ENCODE measurements at places on chromosomes 5 and 9.

DNA sequence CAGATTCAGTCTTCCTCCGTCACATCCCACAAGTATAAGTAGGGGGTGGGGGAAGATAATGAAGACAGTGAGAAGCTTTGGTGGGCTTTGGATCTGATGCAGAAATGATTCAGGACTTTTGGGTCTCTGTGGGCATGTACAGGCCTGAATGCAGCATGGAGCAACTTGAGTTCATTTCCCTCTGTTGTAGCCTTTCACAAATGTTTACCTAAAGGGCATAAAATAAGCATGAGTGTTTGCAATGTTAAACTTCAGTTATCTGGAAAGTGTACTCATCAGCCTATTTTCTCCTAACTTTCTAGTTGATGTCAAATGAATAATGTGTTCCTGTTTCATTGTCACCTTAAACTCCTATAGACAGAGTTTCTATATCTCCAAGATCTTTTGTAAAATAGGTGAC lies 39.3 kb downstream of the GARNL3 start:
- no peak for DNase-seq

DNA sequence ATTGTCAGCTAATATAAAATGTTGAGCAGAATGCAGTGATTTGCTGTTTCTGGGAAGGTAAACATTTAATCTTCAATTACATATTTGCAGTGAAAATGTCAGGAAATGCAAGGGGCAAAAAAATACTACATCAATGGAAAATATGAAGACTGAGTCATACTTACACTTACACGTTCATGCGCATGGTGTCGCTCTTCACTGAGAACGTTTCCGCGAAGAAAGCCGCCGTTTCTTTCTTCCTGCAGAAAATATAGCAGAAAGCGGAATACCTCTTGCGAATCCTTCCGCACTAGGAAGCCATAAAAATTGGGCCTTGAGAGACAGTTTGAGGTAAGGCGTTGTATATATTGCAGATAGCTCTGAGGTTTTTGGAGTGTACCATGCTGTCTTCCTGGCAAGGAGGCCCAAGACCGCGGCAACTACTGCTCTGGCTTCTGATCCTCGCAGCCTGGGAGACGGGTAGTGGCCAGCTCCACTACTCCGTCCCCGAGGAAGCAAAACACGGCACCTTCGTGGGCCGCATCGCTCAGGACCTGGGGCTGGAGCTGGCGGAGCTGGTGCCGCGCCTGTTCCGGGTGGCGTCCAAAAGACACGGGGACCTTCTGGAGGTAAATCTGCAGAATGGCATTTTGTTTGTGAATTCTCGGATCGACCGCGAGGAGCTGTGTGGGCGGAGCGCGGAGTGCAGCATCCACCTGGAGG lies at the start of gene PCDHA13:
PCDHA13 (plus strand) TSS at position 236 of the 702 bp plus-strand sequence; CDS start at position 381, 145 bp downstream.
- no peak for DNase-seq

GRCh38 chr5:126419102-126419501 lies 4.1 kb upstream of the GRAMD2B start:
- DNase-seq: no peak

DNA sequence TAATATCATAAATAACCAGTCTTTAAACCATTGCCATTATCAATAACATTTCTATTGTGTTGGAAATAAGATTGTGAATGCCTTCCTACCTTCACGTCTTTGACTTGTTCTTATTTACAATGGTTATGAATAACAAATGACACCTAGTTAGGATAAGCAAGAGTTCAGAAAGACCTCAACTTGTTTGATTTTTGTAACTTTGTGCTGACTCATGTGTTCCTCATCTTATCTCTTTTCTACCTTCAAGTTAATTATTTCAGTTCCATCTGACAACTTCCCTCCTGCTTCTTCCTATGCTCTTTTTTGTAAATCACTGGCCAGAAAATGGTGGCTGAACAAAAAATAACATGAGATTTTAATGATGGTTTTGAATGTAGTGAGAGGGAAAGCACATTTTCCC lies 538.5 kb upstream of the TUSC1 start:
- no peak for DNase-seq

GRCh38 chr9:131817627-131818026 lies 77.8 kb upstream of the RAPGEF1 start:
- DNase-seq: no peak

DNA sequence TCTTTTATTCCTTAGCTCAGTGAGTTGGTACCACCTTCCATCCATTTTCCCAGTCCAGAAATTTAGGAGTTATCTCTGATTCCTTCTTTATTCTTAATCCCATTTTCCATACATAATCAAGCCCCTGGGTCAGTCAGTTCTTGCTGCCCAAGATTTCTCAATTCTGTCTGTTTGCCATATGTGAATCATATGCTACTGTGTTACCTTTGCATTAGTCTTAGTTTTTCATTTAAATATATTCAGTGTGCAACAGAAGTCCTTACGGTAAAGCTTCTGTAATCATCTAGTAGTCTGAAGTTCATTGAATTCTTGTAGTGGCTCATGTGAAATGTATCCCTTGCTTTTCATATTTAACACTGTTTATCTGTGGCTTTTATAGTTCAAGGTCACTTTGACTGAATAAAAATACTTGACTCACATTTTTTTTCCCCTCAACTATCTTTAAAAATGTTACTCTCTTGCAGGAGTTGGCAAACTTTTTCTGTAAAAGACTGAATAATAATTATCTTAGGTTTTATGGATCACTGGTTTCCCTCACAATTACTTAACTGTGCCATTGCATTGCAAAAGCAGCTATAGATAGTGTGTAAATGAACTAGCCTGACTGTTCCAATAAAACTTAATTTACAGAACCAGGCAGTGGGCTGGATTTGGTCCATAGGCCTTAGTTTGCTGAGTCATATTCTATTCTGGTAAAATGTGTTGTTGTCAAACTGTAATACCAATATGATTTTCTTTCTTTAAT lies 6.9 kb downstream of the KIAA1958 start:
- no peak for DNase-seq

GRCh38 chr5:50593681-50594080 lies 72.8 kb upstream of the PARP8 start:
- no peak for DNase-seq

DNA sequence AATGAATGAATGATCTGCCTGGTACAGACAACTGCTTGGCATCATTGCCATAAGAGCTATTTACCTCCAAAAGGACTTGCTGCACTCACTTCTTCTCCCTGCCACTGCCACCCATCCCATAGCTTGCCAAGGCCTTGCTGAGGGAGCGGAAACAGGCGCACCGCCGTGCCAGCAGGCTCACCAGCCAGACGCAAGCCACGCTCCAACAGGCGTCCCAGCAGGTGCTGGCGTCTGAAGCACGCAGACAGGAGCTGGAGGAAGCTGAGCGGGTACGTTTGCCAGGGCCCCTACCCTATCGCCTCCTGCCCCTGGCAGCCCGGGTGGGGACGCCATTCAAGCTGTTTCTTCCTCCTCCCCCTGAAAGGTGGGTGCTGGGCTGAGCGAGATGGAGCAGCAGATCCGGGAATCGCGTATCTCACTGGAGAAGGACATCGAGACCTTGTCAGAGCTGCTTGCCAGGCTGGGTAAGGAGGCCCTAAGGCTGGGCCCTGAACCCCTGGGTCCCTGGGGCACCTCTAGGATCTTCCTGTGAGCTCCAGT lies 8.9 kb upstream of the AIF1L start:
- DNase-seq: no peak

All from GM03348 (cell line).